ENCODE measurements at places on chromosomes 11 and 22.

- no peak for DNase-seq
Measured at GRCh38 chr11:13271060-13271693, 6.4 kb upstream of the BMAL1 start.

DNA sequence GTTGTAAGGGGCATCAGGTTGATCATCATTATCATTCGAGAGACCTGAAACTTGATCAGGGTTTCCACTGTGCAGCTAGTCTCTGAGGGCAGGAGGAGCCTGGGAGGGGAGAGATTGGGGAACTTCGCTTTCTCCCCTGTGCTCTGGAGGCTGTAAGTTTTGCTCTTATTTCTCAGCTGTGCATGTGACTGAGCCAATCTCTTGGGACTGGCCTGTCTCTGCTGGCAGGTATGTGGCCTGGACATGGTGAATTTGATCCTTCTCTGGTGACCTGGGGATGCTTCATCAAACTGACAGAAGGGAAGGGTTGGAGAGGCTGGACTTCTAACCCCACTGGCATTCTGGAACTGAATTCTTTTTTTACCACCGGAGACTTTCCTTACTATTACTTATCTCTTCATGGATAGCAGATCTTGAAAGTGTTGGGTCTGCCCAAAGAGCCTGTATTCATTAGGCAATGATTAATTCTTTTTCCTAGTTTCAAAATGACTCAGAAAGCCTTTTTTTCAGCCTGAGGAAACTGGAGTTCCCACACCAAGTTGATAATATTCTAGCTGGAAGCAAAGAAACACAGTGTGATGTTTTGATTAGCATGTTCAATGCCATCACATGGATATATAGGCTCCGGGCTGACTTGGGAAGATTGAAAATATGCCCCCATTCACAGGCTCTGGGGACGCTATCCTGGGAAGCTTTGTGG lies 36.5 kb downstream of the TSPAN18 start:
- no peak for DNase-seq

GRCh38 chr22:29482253-29482652 lies 2.2 kb downstream of the NEFH start:
- DNase-seq = no peak

DNA sequence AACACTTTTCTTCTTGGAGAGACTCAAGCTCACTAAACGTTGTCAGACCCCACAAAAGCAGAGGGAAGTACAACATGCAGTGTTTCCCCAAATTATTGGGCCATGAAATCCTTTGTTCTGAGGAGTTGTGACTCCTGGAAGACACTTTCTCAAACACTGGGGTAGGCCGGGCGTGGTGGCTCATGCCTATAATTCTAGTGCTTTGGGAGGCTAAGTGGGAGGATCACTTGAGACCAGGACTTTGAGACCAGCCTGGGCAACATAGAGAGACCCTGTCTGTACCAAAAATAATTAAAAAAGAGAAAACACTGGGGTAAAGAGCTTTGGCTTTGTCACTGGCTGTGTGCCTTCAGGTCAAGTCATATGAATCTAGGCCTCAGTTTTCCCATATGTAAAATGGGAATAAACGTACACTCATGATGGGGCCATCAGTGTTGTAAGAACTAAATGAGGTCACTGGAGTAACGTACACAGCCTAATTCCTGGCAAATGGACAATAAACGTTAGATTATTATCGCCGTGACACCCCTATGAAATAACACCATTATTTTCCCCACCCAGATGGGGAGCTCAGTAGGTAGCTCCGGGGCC lies 92.0 kb downstream of the RRM1 start:
- DNase-seq = no peak

- DNase-seq = no peak
Measured at GRCh38 chr11:115065830-115066664, 387.7 kb downstream of the NXPE2 start.

DNA sequence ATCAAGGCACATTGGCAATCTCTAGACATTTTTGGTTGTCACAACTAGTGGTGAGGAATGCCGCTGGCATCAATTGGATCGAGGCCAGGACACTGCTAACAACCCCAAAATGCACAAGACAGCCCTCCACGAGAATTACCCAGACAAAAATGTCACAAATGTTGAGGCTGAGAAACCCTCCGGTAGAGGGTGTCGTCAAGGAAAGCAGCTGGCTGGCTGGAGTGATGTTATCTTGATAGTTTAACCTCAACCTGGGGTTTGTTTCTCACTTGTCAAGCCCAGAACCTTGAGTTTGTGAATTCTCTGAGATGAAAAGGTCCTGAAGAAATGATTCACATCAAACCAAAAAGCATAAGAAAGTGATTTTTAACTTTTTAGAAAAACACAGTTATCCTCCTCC lies 21.1 kb upstream of the TMPRSS13 start:
- DNase-seq = no peak

DNA sequence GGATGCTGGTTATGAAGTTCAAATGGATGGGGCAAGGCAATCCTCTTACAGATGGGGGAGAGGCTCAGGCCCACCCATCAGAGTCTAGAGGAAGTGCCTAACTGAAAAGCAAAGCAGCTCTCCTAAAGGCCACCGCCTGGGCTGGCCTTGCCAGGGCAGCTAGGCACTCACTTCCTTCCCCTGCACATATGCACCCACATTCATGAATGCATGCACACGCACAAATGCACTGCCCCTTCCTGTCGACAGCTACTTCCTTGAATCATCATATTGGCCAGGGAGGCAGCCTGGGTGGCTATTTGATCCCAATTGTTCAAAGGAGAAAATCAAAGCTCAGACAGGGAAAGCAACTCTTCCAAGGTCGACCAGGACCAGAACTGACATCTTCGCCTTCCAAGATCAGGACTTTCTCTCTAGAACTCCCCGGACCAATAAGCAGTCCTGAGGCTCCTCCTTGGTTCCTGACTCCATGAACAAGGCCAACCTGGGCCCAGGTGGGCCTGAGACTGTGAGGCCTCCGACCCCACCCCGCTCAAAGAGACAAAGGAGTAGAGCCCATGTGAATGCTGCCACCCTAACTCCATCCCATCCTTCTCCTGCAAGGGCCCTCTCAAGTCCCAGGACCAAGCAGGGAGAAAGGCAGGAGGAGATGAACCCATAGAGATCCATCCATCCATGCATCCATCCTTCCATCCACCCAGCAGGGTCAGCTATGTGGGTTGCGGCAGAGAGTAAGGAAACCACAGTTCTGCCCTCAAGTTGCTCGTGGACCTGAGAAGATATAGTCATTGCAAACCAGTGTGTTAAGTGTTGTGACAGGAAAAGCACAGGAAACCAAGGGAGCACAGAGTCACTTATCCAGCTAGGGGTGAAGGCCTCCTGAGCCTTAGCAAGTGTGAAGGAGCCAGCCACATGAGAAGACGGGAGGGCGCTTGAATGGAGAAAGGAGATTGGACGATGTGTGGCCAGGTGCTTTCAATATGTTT lies 35.4 kb upstream of the LMO1 start:
- DNase-seq = no peak

GRCh38 chr22:49142296-49142695 lies 685.4 kb downstream of the BRD1 start:
- DNase-seq = no peak

GRCh38 chr11:85530634-85531033 lies 96.5 kb downstream of the DLG2 start:
- no peak for DNase-seq

All from testis (tissue), 5 donors.